Activated naive CD8-positive, alpha-beta T cell treated with anti-CD3 and anti-CD28 coated beads for 36 hours (primary cell): ENCODE measurements at places on chromosomes 3 and 15. TPM values are rescaled to one million over a fixed set of nuclear protein-coding genes. Genes with fewer than 3 reads are reported as not detected.

WNT5A gene
- total RNA-seq = not detected

DNA sequence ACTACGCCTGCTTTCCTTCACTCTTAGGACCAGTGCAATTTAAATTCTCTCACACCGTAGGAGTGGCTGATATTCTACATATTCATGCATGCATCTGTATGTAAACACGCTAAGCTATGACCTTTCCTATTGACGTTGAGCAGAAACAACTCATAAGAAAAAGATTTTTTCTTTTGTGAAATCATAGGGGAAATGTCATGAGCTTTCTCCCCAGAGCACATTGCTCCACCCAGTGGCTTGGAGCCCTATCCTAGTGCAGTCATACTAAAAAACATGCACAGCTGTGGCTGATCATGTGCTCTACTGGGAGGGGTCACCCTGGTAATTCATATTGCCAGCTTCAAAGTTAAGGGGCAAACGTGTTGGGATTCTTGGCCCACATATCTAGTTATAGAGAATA, 1.8 kb upstream of the MESD start:
- peaks cover 17% of the 10 kb centered on the region for H3K36me3 ChIP-seq
- peaks cover 3% of the 10 kb centered on the region for H3K27me3 ChIP-seq
- no peak overlapping the region for H3K4me3 ChIP-seq
- DNase-seq = no peak

RHCG gene
- total RNA-seq = not detected

DNA sequence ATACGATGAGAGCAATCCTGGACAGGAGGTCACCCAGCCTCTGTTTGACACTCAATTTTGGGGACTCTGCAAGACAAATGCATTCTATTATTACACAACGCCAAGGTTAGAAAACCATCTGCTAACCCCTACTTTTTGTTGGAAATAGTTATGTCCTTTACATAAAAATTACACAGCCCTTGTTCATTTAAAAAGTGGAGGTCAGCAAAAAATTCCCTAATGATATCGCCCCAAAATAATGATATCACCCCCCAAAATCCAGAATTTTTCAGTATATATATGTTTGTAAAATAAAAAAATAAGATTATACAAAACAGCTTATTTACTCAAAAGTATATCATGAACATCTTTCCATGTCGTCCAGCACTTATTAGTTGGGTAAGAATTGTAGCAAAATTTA, 11.4 kb downstream of the ROPN1 start:
- no peaks in the 10 kb centered on the region for H3K4me1 ChIP-seq
- no peak overlapping the region for H3K4me3 ChIP-seq
- no peak overlapping the region for H3K27ac ChIP-seq
- no peak for DNase-seq
- H3K27me3 ChIP-seq = peaks cover 41% of the 10 kb centered on the region

DNA sequence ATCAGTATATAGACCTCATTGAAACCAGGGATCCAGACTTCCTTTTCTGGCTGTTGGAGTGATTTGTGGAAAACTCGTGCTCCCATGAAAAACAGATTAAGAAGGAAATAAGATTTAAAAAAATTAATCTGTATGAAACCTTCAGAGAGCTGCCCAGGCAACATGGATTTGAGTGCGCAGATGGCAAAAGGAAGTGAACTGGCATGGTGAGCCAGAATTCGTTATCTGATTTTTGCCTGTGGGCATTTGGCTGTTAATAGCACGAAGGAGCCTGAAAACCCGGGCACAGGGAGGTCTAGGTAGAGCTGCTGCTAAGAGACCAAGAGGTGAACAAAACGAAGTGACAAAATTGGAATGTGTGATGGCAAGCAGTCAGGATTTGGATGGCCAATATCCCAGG, 19.1 kb upstream of the SPINK8 start:
- no peak overlapping the region for H3K4me3 ChIP-seq

GABRB3 gene
- 0.16 TPM for total RNA-seq

SH2D7 gene
- not detected for total RNA-seq

DNA sequence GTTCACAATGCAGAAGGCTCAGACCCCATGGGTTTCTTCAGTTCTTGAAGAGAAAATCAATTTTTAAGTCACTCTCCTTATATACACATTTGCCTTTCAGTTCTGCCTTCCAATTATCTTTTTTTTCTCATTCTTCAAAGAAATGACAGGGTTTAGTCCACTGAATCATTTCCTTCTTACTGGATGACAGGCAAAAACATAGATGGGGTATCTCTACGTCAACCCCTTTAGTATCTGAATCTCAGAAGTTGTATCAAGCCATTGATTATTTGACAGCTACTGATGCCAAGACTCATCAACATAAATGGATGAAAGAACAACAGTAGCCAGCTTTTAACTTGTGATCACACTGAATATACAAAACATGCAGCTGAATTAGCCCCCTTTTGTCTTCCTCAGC, 6.5 kb downstream of the ATOSA start:
- no peak for DNase-seq
- H3K36me3 ChIP-seq = peaks cover 6% of the 10 kb centered on the region
- no peak overlapping the region for H3K27ac ChIP-seq
- H3K4me3 ChIP-seq = no peak overlapping the region
- H3K4me1 ChIP-seq = peaks cover 27% of the 10 kb centered on the region

PLSCR5 gene
- not detected for total RNA-seq

DNA sequence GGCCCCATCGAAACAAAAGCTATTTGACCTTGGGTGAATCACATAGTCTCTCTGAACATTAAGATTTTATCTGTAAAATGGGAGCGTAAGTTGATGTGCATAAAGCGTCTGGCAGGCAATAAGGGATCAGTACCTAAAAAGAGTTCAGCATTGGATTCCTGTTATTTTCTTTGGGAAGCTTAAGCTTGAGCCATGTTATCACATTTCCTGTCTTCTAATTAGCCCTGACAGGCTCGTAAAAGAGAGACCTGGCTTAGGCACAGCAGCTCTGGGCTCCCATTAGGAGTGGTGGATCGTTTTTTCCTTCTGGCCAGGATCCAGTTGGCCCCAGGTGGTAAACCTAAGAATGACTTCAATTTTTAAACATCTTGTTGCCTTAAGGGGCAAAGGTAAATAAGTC, 26.0 kb upstream of the CA12 start:
- H3K4me3 ChIP-seq = no peak overlapping the region
- no peaks in the 10 kb centered on the region for H3K36me3 ChIP-seq
- peaks cover 8% of the 10 kb centered on the region for H3K4me1 ChIP-seq
- no peak for DNase-seq
- H3K27me3 ChIP-seq = no peaks in the 10 kb centered on the region

- DNase-seq = no peak
- no peak overlapping the region for H3K27ac ChIP-seq
- H3K27me3 ChIP-seq = no peaks in the 10 kb centered on the region
- H3K36me3 ChIP-seq = no peaks in the 10 kb centered on the region
- no peak overlapping the region for H3K4me3 ChIP-seq
Measured at GRCh38 chr3:117427081-117427480, 717.5 kb downstream of the TUSC7 start.

GRCh38 chr3:15797642-15798303, at the start of gene ANKRD28:
Gene ANKRD28, minus strand, starts transcription at chr3:15797979. Its CDS starts 1,458 bp downstream, at chr3:15796521.
- H3K27ac ChIP-seq = peak within 1 kb of the TSS; percentile 88
- H3K4me1 ChIP-seq = peaks cover 72% of the 10 kb centered on the region
- peaks cover 20% of the 10 kb centered on the region for H3K36me3 ChIP-seq
- H3K27me3 ChIP-seq = no peaks in the 10 kb centered on the region
- DNase-seq = no peak

- H3K27ac ChIP-seq = no peak overlapping the region
- H3K4me1 ChIP-seq = no peaks in the 10 kb centered on the region
- DNase-seq = no peak
Measured at GRCh38 chr3:170651260-170651845, 65.5 kb upstream of the SLC7A14 start.

- no peak for DNase-seq
- H3K36me3 ChIP-seq = no peaks in the 10 kb centered on the region
- H3K27me3 ChIP-seq = no peaks in the 10 kb centered on the region
- no peak overlapping the region for H3K27ac ChIP-seq
- H3K4me3 ChIP-seq = no peak overlapping the region
Measured at GRCh38 chr3:17927036-17927435, 184.6 kb upstream of the TBC1D5 start.

- H3K36me3 ChIP-seq = no peaks in the 10 kb centered on the region
- H3K27me3 ChIP-seq = peaks cover 3% of the 10 kb centered on the region
- H3K27ac ChIP-seq = no peak overlapping the region
- no peak overlapping the region for H3K4me3 ChIP-seq
- no peak for DNase-seq
Measured at GRCh38 chr15:93036951-93037819, 51.8 kb downstream of the RGMA start.

- H3K27me3 ChIP-seq = no peaks in the 10 kb centered on the region
- no peak for DNase-seq
- no peak overlapping the region for H3K27ac ChIP-seq
- H3K4me3 ChIP-seq = no peak overlapping the region
Measured at GRCh38 chr3:26484140-26484539, 138.4 kb upstream of the LRRC3B start.

DNA sequence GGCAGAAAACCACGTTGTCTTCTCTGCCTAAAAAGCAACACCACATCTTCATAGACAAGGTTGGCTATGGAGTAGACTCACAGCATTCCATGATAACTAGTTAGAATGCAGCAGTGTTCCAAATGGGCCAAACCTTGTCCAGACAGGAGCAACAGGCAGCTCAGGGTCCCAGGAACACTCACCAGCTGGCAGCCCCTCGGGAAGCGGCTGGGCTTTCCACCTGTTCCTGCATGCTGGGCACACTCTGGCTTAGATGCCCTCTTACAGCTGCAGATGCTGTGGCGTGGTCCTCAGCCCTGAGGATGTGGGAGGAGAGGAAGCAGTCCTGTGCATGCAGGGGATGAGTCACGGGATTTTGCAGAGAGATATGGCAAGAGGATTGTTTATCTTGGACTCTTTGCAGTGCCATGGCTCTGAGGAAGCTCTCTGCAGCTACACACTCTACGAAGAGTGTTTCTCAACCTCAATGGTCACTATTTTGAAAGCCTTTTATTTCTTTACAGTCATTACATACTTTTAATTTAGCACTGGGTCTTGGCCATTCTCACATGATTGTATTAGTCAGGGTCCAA, 11.3 kb downstream of the NRROS start:
- H3K4me1 ChIP-seq = peaks cover 14% of the 10 kb centered on the region
- no peaks in the 10 kb centered on the region for H3K27me3 ChIP-seq
- peaks cover 15% of the 10 kb centered on the region for H3K36me3 ChIP-seq
- H3K4me3 ChIP-seq = no peak overlapping the region
- DNase-seq = no peak
- no peak overlapping the region for H3K27ac ChIP-seq

- peaks cover 27% of the 10 kb centered on the region for H3K4me1 ChIP-seq
- no peaks in the 10 kb centered on the region for H3K27me3 ChIP-seq
- peaks cover 33% of the 10 kb centered on the region for H3K36me3 ChIP-seq
- DNase-seq = no peak
- no peak overlapping the region for H3K4me3 ChIP-seq
Measured at GRCh38 chr3:111989061-111989678, 9.6 kb upstream of the TAGLN3 start.

GRCh38 chr3:100603469-100603868, 5.9 kb upstream of the ADGRG7 start:
- peak overlapping the region; percentile 64 for H3K4me3 ChIP-seq
- H3K27me3 ChIP-seq = peaks cover 13% of the 10 kb centered on the region
- peak overlapping the region; percentile 47 for H3K27ac ChIP-seq
- peaks cover 5% of the 10 kb centered on the region for H3K36me3 ChIP-seq
- DNase-seq = no peak

- DNase-seq = peak; percentile 0
- H3K27me3 ChIP-seq = no peaks in the 10 kb centered on the region
- peaks cover under 1% of the 10 kb centered on the region for H3K36me3 ChIP-seq
- H3K4me3 ChIP-seq = no peak overlapping the region
- H3K27ac ChIP-seq = no peak overlapping the region
Measured at GRCh38 chr3:111012388-111013248, 59.0 kb upstream of the NECTIN3 start.

GRCh38 chr3:21357241-21357640, 393.8 kb downstream of the ZNF385D start:
- no peaks in the 10 kb centered on the region for H3K27me3 ChIP-seq
- no peaks in the 10 kb centered on the region for H3K4me1 ChIP-seq
- H3K36me3 ChIP-seq = no peaks in the 10 kb centered on the region
- H3K4me3 ChIP-seq = no peak overlapping the region
- no peak overlapping the region for H3K27ac ChIP-seq

- H3K4me1 ChIP-seq = peaks cover 5% of the 10 kb centered on the region
- no peak overlapping the region for H3K4me3 ChIP-seq
- H3K36me3 ChIP-seq = no peaks in the 10 kb centered on the region
- no peaks in the 10 kb centered on the region for H3K27me3 ChIP-seq
Measured at GRCh38 chr3:53592862-53593261, 98.5 kb downstream of the CACNA1D start.

DNA sequence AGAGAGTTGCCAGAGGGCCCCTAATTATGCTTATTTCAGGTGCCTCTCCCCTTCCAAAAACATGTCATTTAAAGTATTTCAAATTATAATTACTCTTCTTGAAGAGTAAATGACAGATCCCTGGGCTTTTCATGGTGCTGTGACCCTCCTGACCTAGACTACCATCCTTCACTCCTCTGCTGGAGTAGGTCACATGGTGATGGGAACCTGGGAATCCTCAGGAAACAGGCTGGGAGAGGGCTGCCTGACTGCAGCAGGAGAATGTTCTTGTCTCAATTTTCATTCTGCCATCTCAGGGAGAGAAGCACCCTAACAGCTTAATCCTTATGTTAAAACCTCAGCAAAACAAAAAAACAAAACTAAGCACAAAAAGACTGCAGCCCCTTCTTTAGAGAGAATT, 24.6 kb downstream of the PGBD4 start:
- no peak overlapping the region for H3K27ac ChIP-seq
- H3K36me3 ChIP-seq = no peaks in the 10 kb centered on the region
- H3K4me1 ChIP-seq = no peaks in the 10 kb centered on the region
- H3K27me3 ChIP-seq = peaks cover 1% of the 10 kb centered on the region

CNTN4 gene
- not detected for total RNA-seq

WDR93 gene
- total RNA-seq = not detected

GRCh38 chr3:94372026-94372425, 309.2 kb downstream of the NSUN3 start:
- no peaks in the 10 kb centered on the region for H3K27me3 ChIP-seq
- no peak overlapping the region for H3K4me3 ChIP-seq
- DNase-seq = no peak
- no peak overlapping the region for H3K27ac ChIP-seq
- H3K4me1 ChIP-seq = no peaks in the 10 kb centered on the region

GRCh38 chr3:149152420-149152819, 23.0 kb downstream of the HPS3 start:
- H3K27me3 ChIP-seq = no peaks in the 10 kb centered on the region
- H3K4me1 ChIP-seq = peaks cover 17% of the 10 kb centered on the region
- H3K4me3 ChIP-seq = no peak overlapping the region
- peak overlapping the region; percentile 14 for H3K27ac ChIP-seq

- H3K4me1 ChIP-seq = peaks cover 6% of the 10 kb centered on the region
- H3K27ac ChIP-seq = peak overlapping the region; percentile 61
- no peaks in the 10 kb centered on the region for H3K27me3 ChIP-seq
- peaks cover 36% of the 10 kb centered on the region for H3K36me3 ChIP-seq
- no peak for DNase-seq
Measured at GRCh38 chr15:43808960-43809678, 8.7 kb downstream of the HYPK start.

OSTN gene
- not detected for total RNA-seq

- no peak overlapping the region for H3K27ac ChIP-seq
- no peak overlapping the region for H3K4me3 ChIP-seq
- H3K27me3 ChIP-seq = no peaks in the 10 kb centered on the region
- no peak for DNase-seq
- H3K4me1 ChIP-seq = no peaks in the 10 kb centered on the region
- H3K36me3 ChIP-seq = peaks cover 18% of the 10 kb centered on the region
Measured at GRCh38 chr15:76799760-76800159, 105.4 kb downstream of the SCAPER start.
